Activated CD4-positive, alpha-beta T cell treated with anti-CD3 and anti-CD28 coated beads for 4 hours (primary cell): ENCODE measurements at places on chromosomes 1 and 21.

DNA sequence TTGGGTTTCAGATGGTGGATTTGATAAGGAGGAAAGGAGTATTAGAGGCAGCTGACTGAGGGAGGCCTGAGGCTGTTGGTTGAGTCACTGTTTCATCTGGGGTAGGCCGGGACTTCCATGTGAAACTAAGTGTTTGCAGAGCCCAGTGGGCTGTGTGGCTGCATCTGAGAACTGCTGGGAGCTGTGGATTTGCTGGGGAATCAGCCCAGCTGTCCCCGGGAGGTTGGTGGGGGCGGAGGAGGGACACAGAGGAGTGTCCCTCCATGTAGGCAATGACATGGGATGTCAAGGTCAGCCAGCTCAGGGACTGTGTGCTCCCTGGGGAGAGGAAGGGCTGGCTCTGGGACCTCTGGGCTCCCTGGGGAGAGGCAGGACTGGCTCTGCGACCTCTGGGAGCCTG is 36.4 kb downstream of the SLC2A7 start:
- DNase-seq: no peak

DNA sequence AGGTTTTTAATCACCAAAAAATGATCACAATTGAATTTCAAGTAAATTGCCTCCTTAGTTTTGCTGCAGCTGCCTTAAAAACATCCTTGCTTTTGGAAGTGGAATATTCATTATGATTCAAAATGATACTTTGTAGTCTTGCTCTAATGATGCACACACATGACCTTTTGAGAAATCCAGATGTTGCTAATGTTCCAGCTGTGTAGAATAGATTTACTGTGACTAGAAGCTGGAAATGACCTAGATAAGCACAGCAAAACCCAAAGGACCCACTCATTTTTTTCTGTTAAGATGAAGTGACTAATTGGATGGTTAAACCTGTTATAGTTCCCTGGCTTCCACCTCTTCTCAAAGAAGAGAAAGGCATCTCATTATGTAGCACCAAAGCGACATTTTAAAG is 64.6 kb upstream of the RALGPS2 start:
- no peak for DNase-seq

DNA sequence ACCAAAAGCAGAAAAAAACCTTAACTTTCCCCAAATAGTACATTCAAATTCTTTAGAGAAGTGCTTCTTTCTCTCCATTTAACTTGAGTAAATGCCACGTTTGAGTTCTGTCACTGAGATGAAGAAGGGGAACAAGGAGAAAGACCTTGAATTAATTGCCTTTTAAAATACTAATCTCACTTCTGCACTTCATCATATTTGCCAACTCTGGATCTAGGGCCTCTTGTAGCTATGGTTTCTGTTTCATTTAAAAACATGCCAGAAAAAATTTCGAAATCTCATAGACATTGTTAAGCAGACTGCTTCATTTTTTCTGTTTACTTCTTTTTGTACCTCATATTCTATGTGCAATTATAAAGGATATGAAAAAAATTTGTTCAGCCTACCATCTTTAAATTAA is 24.6 kb downstream of the MIXL1 start:
- no peak for DNase-seq

DNA sequence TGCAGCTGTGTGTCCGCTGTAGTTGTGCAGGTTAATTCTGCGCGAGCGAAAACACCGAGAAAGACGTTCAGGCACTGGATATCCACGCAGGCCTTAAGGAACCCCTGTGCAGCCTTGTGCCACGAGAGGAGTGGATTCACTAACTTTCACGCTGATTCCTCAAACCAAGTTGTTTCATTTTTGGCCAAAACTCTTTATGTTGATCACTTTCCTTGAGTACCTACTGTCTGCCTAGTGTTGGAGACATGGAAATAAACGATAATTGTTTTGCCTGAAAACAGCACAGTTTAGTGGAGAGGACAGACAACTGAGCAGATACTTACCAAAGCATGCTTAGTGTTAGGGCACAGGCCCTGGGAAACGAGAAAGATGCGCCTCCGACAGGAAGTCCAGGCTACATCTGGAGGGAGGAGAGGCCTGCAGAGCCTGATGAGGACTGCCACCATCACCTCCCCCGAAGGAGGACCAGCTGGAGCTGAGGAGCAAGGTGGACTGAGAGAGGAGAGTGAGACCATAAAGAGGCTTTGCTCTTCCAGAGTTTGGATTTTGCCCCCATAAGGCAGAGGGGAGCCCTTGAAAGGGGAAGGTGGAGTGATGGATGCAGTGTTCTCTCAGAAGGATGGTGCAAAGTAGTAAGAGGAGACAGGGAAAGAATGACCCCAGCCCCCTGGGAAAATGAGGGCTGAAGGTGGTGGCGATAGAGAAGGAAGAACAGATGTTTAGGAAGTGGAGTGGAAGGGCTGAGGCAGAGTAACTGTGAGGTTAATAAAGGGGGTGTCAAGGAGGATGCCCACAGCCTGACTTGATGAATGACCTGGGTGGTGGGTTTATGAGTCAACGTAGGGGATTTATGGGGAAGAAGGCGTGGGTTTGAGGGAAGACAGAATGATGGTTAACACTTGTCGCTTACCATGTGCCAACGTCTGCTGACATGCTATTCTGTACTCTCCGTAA is 956 bp upstream of the SCAF4 start:
- DNase-seq: peak; percentile 5

DNA sequence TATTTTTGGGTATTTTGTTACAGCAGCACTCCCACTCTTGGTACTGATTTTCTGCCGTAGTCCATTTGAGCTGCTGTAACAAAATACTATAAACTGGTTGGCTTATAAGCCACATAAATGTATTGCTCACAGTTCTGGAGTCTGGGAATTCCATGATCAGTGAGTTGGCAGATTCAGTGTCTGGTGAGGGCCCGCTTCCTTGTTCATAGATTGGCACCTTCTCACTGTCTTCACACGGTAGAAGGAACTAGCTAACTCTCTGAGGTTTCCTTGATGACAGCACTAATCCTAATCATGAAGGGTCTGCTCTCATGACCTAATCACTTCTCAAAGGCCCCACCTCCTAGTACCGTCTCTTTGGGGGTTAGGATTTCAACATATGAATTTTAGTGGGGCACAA is 85.2 kb downstream of the HHAT start:
- no peak for DNase-seq

DNA sequence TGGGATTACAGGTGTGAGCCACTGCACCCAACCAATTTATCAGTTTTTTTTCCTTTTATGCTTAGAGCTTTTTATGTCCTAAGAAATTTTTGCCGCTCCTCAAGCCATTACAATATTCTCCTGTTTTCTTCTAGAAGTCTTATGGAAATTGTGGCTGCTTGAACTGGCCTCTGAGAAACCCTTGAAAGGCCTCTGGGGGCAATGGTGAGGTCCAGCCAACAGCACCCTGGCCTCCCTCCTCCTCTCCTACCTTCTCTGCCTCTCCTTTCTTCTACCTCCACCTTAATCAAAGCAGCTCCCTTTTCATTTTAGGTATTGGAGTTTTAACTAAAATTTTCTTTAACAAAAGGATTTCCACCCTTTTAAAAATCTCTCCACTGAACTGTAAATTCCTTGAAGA is 24.5 kb upstream of the RGS16 start:
- DNase-seq: no peak

- no peak for DNase-seq
Observed at GRCh38 chr21:42091899-42092508, 20.9 kb downstream of the UMODL1 start.

GRCh38 chr1:20593756-20594155 is 4.9 kb downstream of the CDA start:
- DNase-seq: no peak

DNA sequence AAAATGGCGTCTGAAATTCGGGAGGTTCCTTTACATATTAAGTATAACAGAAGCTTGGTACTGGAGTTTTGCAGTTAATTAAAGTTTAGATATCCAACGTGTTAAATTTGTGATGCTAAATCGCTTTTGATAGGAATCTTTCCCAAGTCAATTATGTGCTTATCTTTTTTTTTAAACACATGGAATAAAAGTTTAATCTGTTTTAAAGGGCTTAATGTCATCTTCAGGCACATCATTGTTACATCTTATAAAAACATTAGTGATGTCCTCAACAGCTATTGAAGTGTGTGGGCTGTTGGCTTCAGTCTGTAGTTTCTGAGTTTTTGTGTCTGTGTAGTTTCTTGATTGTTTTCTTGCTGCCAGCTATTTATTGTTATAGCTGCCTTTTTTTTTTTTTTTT is 5.3 kb downstream of the FMN2 start:
- DNase-seq: no peak

DNA sequence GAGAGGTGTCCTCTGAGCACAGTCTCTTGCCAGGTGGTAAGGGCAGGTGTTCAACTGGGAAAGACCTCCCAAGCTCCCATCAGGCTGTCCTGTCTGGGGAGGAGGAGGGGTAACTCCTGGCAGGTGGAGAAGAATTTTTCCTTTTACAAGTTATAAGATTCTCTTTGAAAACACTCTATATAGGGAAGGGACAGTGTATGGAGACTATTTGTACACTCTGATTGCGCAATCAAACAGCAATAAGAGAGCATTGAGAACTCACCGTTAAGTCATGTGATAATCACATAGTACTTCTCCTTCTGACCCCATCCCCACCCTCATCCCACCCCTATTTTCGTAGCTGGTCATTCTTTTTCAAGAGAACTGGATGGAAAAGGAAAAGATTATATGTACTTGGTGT is 179.3 kb upstream of the ZNF644 start:
- no peak for DNase-seq

- DNase-seq: no peak
Observed at GRCh38 chr21:26469789-26470188, 103.3 kb downstream of the CYYR1 start.

DNA sequence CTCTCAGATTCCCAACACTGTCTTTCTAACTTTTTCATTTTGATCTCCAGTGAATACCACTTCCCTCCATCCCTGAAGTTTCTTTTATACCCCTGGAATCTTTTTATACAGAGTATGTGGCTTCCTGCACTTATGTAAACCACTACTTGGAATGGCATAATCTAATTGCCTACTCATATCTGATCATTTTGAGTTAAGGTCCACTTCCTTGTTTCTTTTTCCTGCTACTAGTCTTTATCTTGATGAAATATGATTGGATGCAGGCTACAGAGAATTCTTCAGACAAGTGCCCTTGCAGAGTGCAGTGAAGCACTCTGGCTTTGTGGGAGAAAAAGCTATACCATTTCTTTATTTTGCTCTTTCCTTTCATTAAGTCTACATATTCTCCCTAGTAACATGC is 325.3 kb upstream of the ADAMTS5 start:
- DNase-seq: no peak

- DNase-seq: no peak
Observed at GRCh38 chr1:40762144-40762923, 21.3 kb upstream of the KCNQ4 start.

DNA sequence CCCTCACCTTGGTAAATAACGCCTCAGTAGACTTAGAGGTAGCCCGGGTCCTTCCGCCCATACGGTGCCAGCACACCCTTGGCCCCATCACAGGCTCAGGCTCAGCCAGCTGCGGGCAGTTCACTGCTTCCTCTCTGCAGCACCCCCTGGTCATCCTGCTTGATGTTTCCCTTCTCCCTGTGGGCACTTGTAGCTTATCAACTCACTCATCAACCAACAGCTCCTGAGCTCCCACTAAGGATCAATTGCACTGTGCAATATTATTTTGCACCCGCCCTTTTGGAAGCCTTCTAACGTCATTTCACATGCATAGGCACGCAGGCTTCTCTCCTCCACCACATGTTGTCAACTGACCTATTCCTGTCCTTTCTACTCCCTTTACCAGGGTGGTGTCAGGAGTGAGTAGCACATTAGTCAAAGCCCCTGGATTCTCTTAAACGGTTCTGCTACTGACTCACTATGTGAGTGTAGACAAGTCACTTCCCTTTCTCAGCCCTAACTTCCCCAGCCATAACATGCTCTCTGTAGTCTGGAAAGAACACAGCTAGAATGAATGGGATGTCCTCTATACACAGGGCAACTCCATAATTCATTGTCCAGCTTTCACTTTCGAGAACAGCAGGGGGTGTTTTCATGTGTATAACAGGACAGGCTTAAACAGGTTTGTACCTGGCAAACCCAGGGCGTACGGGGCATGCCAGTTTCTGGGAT is 47.1 kb upstream of the IRF2BP2 start:
- no peak for DNase-seq

DNA sequence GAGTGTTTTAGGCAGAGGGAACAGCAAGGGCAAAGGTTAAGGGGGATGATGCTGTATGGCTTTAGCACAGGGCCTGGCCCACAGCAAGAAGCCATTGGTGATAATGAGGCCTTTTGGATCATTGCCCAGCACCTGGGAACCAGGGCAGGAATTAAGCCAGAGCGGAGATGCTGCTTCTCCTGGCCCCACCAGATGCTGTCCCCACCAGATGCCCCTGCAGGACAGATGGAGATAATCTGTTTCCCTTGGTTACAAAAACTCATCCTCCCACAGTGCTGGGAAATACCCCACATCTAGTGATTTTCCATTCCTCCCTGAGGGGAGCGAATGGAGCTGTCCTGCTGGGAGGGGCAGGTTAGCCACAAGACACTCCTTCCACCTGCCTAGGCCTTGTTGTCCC is 18.8 kb downstream of the OPRD1 start:
- DNase-seq: no peak

- DNase-seq: peak; percentile 71
Observed at GRCh38 chr21:29195981-29196669, 65.7 kb downstream of the MAP3K7CL start.

- DNase-seq: no peak
Observed at GRCh38 chr1:92030656-92031107, 897 bp downstream of the EPHX4 start.

- DNase-seq: no peak
Observed at GRCh38 chr1:6982443-6982842, 197.2 kb downstream of the CAMTA1 start.

- no peak for DNase-seq
Observed at GRCh38 chr1:100721526-100722207, 2.1 kb downstream of the VCAM1 start.

DNA sequence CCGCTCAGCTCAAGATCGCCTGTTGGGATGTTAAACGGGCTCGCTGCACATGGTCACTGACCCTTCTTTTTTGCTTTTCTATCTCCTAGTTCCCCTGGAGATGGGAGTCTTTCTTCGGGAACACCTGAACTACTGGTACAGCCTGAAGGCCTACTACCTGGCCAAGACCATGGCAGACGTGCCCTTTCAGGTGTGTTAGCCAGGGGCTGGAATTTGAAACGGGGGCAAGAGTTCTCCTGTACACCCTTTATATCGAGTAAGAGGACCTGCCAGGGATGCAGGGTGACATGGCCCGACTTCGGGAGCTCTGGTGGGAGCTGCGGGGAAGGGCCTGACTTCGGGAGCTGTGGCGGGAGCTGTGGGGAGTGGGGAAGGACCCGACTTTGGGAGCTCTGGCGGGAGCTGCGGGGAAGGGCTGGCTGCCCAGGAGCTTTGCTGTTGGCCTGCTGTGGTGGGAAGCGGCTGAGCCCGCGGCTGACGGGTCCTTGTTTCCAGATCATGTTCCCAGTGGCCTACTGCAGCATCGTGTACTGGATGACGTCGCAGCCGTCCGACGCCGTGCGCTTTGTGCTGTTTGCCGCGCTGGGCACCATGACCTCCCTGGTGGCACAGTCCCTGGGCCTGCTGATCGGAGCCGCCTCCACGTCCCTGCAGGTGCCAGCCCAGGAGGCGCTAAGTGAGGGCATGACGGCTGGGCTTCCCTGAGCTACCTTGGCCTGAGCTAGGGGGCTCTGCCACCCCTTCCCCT is 24.0 kb downstream of the TFF3 start:
- no peak for DNase-seq
